ENCODE measurements at places on chromosomes 2 and 18. TPM values are rescaled to one million over a fixed set of nuclear protein-coding genes. Genes with fewer than 3 reads are reported as not detected.

DNA sequence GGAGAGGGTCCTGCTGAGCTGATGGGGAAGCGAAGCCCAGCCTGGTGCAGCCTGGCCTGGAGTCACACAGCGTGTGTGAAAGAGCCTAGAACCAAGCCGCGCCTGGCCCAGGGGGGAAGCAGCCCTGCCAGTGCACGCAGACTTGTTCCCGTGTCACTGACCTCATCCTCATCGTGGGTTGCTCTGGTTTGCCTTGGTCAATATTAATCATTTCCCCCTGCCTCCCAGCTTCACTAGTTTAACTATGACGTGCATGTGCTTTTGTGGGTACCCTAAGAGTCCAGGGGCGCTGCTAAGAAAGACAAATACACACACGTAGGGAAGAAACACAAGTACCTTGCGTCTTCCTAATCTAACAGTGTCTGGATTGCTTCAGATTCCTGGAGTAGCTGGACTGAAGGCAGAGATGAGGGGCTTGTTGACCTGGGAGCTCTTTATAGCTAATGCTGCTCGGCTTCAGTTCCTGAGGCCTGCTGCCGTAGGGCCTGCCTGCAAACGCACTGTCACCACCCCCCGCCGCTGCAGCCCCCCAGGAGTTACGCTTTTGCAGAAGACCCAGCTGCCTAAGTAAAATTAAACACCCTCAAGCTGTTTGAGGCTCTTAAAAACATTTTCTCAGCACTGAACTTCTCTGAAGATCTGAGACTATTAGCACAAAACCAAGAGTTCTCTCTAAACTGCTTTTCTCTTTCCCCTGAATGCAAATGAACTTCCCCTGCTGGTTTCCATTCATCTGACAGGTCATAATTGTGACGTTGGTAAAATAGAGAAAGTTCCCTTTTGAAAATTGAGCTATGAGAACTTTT is 159.2 kb downstream of the FAM210A start:
- DNase-seq, result no peak

- DNase-seq, result no peak
These were observed 108.9 kb downstream of the KLHL29 start for GRCh38 chr2:23493846-23494245.

GRCh38 chr2:220572385-220572784 is 945.0 kb downstream of the SLC4A3 start:
- no peak for DNase-seq

- no peak for DNase-seq
These were observed 22.1 kb upstream of the TNS1 start for GRCh38 chr2:218024871-218025270.

GRCh38 chr2:122238006-122238559 is 482.6 kb downstream of the TSN start:
- DNase-seq, result no peak

DNA sequence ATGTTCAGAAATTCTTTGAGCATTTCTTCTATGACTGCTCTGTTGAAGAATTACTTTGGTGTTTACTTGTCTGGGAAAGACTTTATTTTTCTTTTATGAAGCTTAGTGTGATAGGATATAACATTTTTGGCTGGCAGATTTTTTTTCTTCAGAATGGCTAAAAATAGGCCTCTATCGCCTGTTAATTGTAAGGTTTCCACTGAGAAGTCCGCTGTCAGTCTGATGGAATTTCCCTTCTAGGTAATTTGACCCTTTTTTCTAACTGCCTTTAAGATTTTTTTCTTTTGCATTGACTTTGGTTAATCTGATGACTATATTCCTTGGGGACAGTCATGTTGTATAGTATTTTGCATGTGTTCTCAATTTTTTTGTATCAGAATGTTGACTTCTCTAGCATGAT is 590.7 kb downstream of the ADCYAP1 start:
- DNase-seq, result no peak

- no peak for DNase-seq
These were observed 34.5 kb downstream of the NEURL3 start for GRCh38 chr2:96470636-96471035.

GRCh38 chr2:42117923-42118753 is 51.0 kb upstream of the EML4 start:
- peak; percentile 65 for DNase-seq

DNA sequence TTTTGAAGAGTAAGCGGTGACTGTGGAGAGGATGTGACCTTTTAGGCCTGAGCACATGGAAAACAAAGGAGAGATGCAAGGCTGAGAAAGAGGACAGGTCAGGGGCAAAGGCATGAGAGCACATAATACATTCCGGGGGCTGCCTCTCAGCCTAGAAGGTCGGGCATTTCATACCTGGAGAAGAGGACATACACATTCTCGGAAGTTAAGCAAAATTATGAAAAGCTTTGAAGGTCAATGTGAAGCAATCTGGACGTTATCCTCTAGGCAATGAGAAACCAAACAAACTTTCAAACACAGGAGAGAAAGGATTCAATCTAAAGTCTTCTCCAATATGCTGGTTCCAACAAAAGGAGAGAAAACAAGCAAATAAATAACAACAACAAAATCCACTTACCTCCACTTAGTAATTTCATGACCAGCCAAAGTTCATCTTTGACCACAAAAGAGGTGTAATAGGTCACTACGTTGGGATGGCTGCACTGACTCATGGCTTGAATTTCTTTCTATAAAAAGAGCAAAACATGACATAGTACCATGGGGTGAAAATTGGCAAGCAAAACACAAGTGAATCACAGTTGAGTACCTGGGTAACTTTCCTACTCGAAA is 80.4 kb downstream of the STK39 start:
- DNase-seq, result no peak

DNA sequence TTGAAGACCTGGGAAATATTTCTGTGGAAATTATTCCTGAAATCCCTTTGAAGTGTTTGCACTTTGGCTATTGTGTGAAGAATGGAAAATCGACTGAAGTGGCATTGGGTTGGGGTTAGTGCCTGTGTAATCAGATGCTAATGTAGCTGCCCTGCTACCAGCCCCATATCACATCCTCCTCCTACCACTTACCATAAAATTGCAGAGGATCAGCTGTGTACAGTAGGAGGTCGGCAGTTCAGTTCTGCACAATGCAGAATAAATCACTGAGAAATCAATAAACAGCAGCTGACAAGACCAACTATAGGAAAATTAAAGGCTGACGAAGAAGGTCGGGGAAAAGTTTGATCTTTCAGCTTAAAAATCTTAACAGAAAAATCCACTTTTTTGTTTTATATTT is 440.9 kb downstream of the PTPRM start:
- DNase-seq, result no peak

DNA sequence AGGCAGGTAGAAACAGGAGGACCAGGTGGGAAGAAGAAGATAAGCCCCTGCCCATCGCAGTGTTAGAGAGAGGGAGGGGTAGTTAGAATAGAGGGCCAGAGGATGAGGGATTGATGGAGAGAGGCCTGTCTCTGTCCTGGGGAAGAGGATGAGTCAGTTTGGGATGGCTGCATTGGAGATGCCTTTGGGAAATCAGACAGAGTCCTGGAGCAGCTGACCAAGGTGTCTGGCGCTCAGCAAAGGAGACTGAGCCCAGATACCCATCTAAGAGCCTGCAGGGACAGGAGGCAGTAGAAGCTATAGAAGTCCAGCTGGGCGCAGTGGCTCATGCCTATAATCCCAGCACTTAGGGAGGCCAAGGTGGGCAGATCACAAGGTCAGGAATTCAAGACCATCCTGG is 177.8 kb upstream of the HAAO start:
- DNase-seq, result no peak

- no peak for DNase-seq
These were observed 185.1 kb downstream of the MYO5B start for GRCh38 chr18:50009773-50010335.

DNA sequence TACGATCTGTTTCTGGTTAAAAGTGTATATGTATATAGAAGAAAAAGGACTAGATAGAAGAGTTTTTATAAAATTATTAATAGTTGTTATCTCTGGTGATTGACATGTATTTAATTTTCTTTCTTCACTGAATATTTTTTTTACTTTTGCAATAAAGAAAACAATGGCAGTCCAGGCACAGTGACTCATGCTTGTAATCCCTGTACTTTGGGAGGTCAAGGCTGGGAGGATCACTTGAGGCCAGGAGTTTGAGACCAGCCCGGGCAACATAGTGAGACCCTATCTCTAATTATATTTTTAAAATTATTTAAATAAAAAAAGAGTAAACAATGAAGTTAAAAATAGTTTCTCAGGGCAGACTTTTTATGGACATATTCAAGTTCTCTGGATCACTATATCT is 114.7 kb downstream of the FAM117B start:
- DNase-seq, result no peak

The HAAO gene
- polyA plus RNA-seq, result 0.54 TPM

The LCT gene
- not detected for polyA plus RNA-seq

The SCYGR3 gene
- not detected for polyA plus RNA-seq

The CTAGE1 gene
- not detected for polyA plus RNA-seq
